Inflammatory macrophage treated with lipopolysaccharide for 1 hour (primary cell): ENCODE measurements at places on chromosomes 11 and 22.

DNA sequence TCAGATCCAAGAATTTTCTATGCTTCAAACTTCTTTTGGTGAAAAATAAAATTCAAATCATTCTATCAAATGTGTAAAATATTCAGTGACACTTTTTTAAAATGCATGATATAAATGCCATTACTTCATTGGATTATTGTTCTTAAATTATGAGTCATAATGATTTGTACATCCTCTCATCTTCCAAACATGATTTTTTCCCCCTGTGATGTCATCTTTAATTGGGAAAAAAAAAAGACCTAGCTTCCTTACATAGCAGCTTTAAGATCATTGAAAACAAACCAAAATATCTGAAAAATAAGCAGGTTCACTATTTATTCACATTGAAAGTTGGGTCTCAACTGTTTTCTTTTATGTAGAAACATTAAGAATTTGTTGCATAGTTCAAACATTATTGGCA is 1549.4 kb downstream of the LRRC4C start:
- no peak for DNase-seq

DNA sequence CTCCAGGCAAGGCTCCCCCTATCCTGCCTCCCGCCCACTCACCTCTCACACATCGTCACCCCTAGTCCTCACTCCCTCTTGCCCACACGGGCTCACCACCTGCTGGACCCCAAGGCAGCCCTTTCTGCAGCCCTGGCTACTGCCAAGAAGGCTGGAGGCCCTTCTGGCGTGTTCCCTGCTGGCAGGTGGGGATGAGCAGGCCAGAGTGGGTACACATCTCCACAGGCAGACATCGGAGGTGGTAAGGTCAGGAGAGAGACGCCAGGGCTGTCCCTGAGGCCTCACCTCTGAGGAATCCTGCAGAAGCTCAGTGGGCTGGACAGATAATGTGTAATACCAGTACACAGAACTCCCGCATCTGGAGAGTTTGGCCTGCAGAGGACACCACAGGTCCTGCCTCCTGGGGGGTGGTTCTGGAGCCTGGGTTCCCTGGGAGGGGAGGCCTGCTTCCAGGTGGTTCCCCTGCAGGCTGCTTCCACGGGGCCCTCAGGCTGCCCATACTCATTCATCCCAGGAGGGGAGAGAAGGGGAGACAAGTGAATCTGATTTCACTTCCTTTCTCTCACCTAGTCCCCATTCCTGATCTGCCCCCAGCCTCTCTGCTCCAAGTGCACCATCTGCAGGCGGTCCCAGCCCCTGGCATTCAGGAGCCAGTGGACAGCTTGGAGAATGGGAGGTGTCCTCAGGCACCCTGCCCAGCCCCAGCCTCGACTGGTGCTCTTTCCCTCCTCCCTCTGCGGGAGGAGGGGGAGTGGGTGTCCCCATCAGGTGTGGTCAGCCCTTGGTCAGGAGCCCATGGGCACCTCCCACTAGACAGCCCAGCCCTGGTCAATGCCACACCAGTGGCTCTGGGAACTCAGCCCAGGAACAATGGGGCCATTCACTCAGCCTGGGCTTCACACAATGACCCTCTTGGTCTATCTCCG is 6.1 kb upstream of the CHST1 start:
- DNase-seq = no peak

GRCh38 chr22:29121124-29121523 is 48.3 kb downstream of the KREMEN1 start:
- no peak for DNase-seq

GRCh38 chr11:130606781-130607511 is 158.5 kb downstream of the ADAMTS15 start:
- no peak for DNase-seq

- no peak for DNase-seq
Observed at GRCh38 chr11:134471087-134471715, 59.2 kb upstream of the B3GAT1 start.

DNA sequence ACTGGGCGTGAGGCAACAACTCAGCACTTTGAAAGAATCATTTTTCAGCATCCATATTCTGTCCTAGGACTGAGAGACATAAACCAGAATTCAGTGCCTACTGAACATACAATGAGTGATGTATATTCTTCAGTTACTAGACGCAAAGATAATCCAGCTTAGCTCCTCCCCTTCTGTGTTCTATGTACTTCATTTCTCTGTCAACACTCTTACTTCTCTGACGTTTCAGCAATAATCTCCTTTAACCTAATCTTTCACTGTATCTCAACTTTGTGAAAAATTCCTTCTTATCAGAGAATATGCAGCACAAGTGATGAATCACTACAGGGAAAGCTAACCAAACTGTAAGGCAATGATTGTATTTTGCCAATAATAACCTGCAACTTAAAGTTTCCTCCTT is 2.5 kb upstream of the OR51B5 start:
- DNase-seq = no peak

- no peak for DNase-seq
Observed at GRCh38 chr22:39738746-39739145, 154.8 kb downstream of the ENTHD1 start.
